SK-N-SH (cell line): ENCODE measurements at places on chromosomes 2 and 18.

- DNase-seq = no peak
Observed at GRCh38 chr2:106138543-106139237, 55.4 kb downstream of the UXS1 start.

GRCh38 chr2:72159211-72159993, 11.7 kb upstream of the CYP26B1 start:
- no peak for DNase-seq

- DNase-seq = no peak
Observed at GRCh38 chr2:40734797-40735196, 282.9 kb upstream of the SLC8A1 start.

- DNase-seq = no peak
Observed at GRCh38 chr2:66364495-66365333, 70.2 kb upstream of the MEIS1 start.

- no peak for DNase-seq
Observed at GRCh38 chr2:22626621-22627020, 758.4 kb upstream of the KLHL29 start.
